ENCODE measurements at places on chromosomes 11 and 22.

- DNase-seq: no peak
Observed at GRCh38 chr11:107928767-107929507, 689 bp downstream of the RAB39A start.

DNA sequence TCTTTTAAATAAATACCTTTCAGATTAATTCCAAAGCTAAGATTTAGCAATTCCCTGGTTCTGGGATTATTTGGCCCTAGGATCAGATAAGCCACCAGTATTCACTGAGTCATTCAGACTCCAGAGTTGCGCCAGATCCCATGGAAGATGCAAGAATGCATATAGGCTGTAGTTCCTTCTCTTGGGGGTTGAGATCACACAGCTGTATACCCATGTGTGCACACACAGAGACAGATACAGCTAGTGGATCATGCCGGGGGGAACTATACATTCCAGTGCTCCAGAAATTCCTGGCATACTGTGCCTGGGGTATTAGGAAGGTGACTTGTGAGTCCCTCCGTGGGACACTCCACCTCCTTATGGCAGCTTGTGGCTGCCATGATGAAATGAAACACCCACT lies 75.4 kb downstream of the ZBTB16 start:
- peak; percentile 92 for DNase-seq

DNA sequence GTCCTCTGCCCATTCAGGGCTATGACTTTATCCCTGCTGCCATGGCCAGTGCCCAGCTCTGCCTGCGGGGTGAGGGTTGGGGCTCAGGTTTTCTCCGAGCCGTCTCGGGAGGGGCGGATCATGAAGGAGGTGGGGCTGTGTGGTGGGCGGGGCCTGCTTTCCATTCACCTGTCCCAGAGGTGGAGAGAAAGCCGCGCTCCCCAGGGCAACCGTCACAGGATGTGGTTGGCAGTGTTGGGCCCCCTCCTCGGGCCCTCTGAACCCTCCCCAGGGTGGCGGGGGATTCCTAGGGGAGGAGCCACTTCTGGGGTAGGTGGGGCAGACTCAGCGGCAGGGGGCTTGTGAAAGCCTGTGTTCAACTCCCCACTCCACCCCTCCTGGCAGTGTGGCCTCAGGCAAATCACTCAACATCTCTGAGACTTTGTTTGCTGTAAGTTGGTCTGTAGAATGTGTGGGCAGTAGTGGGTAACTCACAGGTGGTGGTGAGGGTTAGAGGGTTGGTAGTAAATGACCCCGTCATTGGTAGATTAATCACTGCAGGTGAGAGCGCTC lies 50.3 kb downstream of the CD6 start:
- no peak for DNase-seq

GRCh38 chr11:73866095-73866579 lies 10.5 kb downstream of the COA4 start:
- DNase-seq: peak; percentile 69

GRCh38 chr11:96538622-96539021 lies 148.8 kb downstream of the JRKL start:
- no peak for DNase-seq

DNA sequence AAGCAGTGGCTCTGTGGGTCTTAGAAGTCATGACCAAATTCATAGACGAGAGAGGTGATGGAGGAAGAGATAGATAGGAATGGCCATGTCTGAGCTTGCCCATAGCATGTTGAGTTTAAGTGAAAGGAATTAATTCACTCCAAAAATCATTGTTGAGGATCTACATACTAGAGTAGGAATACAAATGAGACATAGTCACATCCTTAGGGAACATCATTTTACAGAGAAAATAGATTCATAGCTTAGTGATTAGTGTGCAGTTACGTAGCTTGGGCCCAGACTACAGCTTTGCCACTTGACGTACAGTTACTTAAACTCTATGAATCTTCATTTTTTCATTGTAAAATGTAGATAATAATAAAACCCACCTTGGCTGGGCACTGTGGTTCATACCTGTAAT lies 21.4 kb upstream of the BMAL1 start:
- no peak for DNase-seq

DNA sequence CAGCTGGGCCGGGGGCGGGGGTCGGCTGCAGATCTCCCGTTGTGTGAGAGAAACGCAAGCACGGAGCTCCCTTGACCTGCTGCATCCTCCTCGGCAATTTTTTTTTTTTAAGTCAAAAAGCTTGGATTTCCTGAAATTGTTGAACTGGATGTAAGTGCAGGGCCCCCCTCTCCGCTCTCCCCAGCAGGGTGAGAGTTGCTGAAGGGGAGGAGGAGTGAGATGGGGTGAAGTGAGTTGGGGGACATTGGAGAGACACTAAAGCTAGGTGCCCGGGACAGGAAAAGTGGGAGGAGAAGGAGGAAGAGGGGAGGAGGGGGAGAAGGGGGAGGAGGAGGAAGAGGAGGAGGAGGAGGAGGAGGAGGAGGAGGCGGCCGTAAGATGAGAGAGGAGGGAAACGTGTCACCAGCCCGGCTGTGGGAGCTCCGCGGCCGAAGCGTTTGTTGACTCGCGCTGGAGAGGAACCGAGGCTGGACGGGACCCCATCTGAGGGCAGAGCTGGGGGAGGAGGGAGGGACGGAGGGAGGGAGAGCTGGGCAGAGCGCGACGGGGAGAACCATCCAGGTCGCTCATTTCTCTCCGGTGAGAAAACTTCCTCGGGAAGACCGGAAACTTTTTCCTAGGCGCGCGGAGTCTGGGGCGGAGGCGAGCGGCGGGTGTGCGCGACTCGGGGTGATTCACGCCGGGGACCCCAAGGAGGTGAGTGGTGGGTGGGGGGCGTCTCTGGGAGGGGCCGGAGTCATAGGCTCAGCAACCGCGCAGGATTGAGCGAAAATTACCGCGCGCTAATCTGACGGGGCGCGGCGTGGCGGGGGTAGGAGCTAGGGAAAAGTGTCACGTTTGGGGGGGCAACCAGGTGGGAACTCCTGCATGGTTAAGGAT lies 80.2 kb downstream of the PRR5L start:
- peak; percentile 48 for DNase-seq

- no peak for DNase-seq
Observed at GRCh38 chr11:124340142-124340447, 20.1 kb upstream of the OR8D2 start.

DNA sequence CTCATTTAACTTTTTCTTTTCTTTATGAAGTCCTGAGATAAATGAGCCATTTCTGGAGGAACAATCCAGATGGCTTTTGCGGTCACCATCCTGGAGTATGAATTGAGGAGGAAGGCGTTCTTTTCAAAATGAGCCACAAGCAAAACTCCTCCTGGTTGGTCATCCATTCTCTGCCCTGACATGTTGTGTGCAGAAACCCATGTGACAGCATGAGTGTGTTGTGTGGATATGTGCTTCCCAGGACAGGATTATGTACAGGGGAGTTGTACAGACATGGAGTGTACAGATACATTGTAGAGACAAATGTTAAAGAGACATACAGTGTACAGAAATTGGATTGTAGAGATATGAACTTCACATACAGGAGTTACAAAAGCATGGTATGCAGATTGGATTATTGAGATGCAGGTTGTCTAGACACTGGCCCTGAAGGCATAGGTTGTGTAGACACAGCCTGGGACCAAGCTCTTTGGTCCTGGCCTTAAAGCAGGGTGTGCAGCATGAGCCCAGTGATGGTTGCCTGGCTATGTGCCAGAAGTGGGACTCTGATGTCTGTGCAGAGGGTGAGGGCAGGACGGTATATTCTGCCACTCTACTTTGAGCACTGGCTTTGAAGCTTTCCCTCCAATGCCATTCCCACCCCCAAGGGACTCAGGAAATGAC lies 178.5 kb upstream of the ZBED5 start:
- DNase-seq: no peak

DNA sequence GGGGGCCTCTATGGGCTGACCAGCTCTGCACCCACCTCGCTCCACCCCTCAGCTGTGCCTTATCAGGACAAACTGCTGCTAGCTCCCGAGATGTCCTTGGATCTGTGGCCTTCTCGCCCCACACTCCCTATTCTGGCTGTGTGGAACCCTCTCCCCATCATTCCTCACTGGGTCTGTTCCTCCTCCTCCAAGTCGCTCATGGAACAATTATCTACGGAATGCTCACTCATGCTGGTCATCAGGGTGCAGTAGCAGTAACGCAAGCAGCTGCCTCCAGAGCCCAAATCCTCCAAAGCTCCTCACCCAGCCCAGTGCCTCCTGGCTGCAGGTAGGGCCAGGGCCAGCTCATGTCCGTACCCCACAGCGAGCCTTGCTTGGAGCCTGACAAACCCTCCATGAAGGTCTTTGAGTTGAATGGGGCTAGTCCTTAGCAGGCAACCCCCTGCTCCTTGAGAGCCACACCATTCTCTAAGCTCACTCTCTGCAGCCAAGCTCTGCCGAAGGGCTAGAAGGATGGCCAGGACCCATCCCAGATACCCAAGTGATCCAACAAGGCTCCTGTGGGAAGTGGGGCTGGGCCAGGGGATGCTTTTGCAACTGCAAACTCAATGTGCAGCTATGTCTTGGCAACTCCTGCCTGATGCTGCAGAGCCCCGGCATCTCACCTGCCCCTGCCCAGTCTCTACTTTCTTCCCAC lies 977.8 kb downstream of the TBC1D22A start:
- DNase-seq: no peak

DNA sequence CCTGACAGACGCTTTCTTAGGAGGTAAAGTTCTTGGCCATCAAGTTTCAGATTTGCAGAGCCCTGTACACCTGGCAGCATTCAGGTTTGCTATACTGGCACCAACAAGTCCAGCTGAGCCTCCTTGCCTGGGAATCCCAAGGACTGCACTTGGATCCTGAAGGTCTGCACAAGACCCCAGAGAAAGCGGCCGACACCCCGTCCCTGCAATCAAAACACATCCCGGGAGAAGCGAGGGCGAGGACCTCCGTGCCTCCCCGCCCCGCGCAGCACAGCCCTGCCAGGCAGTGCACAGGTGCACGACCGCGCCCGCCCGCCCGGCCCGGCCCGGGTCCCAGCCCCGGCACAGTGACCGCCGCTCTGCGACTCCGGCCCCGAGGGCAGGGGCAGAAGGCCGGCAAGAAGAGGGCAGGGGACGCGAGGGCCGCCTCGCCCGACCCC lies 559 bp downstream of the MRTFA start:
- DNase-seq: no peak

DNA sequence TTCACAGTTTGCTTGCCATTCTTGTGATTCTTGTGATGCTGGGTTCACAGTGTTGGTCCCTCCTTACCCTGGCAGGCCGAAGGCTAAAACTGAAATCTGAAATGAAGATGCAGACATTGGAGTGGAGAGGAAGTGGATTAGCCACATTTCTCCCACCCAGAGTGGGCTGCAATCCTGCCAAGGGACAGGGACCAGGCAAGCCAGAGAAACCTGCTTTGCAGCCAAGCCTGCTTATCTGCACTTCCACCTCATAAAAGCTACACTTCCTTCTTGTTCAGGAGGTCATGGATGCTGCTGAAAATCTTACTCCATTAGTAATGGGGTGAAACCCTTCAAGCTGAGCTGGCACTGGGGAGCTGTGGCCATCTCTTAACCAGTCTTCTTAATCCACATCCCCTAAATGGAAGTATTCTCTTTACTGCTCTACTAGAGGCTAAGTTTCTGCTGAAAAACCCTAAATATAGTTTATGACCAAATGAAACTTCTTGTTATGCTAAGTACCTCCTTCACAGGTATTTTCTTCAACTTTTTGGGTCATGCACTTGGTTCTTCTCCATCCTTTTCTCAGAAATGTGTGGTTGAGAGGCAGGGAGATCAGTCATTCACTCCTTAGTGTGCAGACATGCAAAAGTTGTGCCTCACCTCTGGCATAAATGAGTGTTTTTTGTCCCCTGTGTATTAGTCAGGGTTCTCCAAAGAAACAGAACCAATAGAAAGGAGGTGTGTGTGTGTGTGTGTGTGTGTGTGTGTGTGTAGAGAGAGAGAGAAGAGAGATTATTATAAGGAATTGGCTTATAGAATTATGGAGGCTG lies 133.9 kb upstream of the BMAL1 start:
- DNase-seq: no peak

GRCh38 chr22:31347251-31348008 lies 1.3 kb upstream of the PATZ1 start:
- DNase-seq: peak; percentile 68

GRCh38 chr11:43693731-43694130 lies 13.2 kb downstream of the HSD17B12 start:
- DNase-seq: no peak

DNA sequence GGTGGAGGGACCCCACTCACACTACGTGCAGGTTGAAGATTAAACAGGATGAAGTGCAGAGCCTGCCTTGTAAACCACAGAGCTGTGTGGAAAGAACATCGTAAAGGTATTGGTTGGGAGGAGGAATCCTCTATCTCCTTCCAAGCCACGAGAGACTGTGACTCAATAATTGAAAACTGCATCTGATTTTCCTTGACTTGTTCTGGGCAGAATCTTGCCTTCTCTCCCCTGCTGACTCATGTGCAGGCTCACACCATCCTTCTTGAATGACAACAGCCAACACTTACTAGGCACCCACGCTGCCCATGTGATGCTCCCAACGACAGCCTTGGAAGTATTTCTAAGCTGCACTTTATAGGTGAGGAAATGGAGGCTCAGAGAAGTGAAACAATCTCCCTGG lies 563.0 kb downstream of the MIAT start:
- DNase-seq: peak; percentile 96

- no peak for DNase-seq
Observed at GRCh38 chr11:24572376-24572775, 75.5 kb downstream of the LUZP2 start.

- DNase-seq: no peak
Observed at GRCh38 chr22:42912059-42912458, 55.0 kb upstream of the ARFGAP3 start.

DNA sequence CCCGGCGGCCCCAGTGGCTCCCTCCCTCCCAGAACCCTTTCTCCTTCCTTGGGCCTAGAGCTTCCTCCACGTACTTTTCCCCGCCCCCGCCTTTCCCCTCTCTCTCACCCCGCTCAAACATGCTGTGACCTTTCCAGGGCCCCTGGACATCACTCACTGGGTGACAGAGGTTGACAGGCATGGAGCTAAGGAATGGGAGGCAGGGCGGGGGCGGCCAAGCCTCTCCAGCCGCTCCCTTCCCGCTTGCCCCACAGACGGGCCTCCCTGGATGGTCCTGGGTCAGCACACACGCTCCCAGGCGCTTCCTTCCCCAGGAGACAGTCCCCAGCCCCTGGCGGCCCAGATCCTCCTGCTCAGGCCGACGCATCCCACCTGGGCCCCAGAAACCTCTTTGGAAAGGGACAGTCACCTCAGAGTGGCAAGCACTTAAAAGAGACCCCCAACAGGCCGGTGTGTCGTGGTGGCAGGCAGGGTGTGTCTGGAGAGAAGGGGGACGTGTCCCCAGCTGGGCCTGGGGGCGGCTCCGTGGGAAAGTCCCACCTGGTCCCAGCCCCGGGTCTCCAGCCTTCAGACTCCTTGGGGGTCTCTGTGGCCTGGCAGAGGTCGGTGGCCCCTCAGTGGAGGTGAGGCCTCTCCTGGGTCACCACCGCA lies 8.8 kb downstream of the H19 start:
- DNase-seq: no peak

Measured in fibroblast of skin of right biceps (primary cell).